ENCODE measurements at places on chromosomes 12 and 14.

DNA sequence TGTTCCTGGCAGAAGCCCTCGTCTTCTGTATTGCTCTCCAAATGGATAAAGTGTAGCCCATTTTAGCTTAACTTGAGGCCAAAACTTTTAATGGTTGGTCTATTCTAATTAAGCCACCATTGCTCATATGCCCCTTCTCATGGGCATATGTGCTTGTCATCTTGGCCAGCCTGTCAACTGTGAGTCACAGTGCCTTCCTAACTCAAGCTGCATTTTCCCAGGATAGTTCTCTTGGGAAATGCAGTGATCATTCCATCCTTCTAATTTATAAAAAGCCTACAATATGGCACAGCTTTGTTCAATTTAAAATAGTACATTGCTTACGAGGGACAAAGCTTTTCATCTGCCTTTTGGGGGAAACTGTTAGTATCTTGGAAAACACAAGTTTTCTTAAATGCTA lies 6.6 kb downstream of the PTHLH start:
- peaks cover 29% of the 10 kb centered on the region for H3K27me3 ChIP-seq
- H3K27ac ChIP-seq: no peak overlapping the region
- H3K4me3 ChIP-seq: no peak overlapping the region
- peaks cover 20% of the 10 kb centered on the region for H3K4me1 ChIP-seq
- no peaks in the 10 kb centered on the region for H3K36me3 ChIP-seq

GRCh38 chr14:85399186-85399585 lies 130.8 kb upstream of the FLRT2 start:
- H3K27me3 ChIP-seq: no peaks in the 10 kb centered on the region
- H3K4me1 ChIP-seq: no peaks in the 10 kb centered on the region
- H3K4me3 ChIP-seq: no peak overlapping the region

GRCh38 chr14:90720832-90721231 lies 95.4 kb downstream of the TTC7B start:
- no peaks in the 10 kb centered on the region for H3K36me3 ChIP-seq
- H3K4me3 ChIP-seq: no peak overlapping the region
- DNase-seq: no peak
- H3K4me1 ChIP-seq: no peaks in the 10 kb centered on the region
- H3K27ac ChIP-seq: no peak overlapping the region
- no peaks in the 10 kb centered on the region for H3K27me3 ChIP-seq

GRCh38 chr12:116040402-116040801 lies 237.1 kb downstream of the MED13L start:
- H3K4me3 ChIP-seq: no peak overlapping the region
- H3K27ac ChIP-seq: no peak overlapping the region
- no peaks in the 10 kb centered on the region for H3K27me3 ChIP-seq
- DNase-seq: no peak
- H3K4me1 ChIP-seq: no peaks in the 10 kb centered on the region

DNA sequence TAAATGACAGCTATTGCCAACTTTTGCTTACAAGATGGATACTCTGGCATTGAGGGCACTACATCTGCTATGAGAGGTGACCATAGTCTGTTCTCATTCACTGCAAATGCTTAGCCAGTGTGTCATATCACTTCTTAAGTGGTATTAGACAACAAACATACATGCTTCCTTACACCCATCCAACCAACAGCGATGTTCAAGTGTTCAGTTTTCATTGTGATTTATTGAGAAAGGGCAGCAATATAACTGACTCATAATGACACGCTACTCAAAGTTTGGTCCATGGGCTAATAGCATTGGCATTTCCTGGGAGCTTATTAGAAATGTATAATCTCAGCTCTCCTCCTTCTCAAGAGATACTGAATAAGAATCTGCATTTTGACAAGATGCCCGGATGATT lies 181.7 kb downstream of the NPAS3 start:
- H3K27me3 ChIP-seq: no peaks in the 10 kb centered on the region
- H3K4me1 ChIP-seq: no peaks in the 10 kb centered on the region
- no peak overlapping the region for H3K4me3 ChIP-seq
- DNase-seq: no peak

DNA sequence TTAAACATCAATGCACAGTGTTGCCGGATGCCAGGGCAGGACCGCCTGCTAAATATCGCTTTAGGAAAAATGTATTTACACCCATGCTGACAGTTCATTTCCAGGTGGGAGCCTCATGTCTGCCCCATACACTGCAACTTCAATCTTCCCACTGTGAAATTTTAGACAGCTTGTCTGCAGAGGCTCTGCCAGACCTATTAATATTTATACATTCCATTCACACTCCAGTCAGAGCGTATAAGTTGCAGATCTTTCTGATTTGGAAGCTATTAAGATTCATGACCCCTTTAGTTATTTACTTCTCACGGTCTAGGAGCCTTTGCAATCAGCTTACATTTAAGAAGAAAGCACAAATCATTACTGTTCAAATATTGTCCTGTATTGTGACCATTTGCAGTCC lies 357.4 kb downstream of the ATP23 start:
- no peaks in the 10 kb centered on the region for H3K36me3 ChIP-seq
- H3K4me3 ChIP-seq: no peak overlapping the region
- H3K27ac ChIP-seq: no peak overlapping the region
- no peaks in the 10 kb centered on the region for H3K27me3 ChIP-seq
- no peak for DNase-seq
- no peaks in the 10 kb centered on the region for H3K4me1 ChIP-seq

GRCh38 chr12:110355073-110355472 lies 48.4 kb downstream of the ANAPC7 start:
- DNase-seq: no peak
- H3K4me1 ChIP-seq: peaks cover 3% of the 10 kb centered on the region
- no peak overlapping the region for H3K4me3 ChIP-seq
- H3K36me3 ChIP-seq: no peaks in the 10 kb centered on the region
- H3K27me3 ChIP-seq: no peaks in the 10 kb centered on the region

GRCh38 chr14:52413729-52414408 lies 99.8 kb downstream of the PTGER2 start:
- no peak overlapping the region for H3K4me3 ChIP-seq
- H3K36me3 ChIP-seq: no peaks in the 10 kb centered on the region
- peaks cover 14% of the 10 kb centered on the region for H3K4me1 ChIP-seq
- no peak overlapping the region for H3K27ac ChIP-seq
- DNase-seq: no peak
- no peaks in the 10 kb centered on the region for H3K27me3 ChIP-seq

DNA sequence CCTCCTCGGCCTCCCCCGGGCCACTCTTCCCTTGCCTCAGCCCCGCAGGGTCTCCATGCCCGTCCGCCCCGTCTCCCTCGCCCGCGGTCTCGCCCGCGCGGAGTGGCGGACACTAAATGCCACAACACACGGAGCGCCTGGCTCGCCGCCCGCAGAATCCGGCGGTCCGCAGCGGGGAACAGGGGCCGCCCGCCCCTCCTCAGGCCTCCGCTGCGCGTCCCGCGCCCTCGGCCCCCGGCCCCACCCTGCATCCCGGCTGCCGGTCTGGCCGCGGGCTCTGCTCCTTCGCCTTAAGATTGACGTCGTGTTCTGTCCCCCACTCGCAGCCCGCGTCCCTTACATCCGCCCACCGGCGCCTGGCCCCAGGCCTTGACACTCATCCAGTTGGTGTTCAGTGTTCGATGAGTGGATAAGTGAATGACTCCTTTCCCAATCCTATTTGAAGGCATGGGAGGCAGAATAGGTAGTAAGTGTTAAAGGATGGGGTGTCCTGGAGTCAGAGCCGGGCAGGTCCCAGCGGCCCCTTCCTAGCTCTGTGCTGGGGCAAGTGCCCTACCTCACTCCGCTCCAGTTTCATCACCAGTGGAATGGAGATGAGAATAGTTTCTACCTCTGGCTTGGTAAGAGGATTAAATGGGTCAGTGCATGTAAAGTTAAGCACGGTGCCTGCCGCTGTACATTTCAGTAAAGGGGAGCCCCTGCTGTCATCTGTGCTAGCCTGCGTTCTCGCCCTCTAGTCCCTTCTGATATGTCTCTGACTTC lies 622 bp downstream of the TECPR2 start:
- peaks cover 33% of the 10 kb centered on the region for H3K4me1 ChIP-seq
- no peak for DNase-seq
- no peaks in the 10 kb centered on the region for H3K27me3 ChIP-seq
- H3K4me3 ChIP-seq: peak overlapping the region; percentile 64
- peak overlapping the region; percentile 87 for H3K27ac ChIP-seq

DNA sequence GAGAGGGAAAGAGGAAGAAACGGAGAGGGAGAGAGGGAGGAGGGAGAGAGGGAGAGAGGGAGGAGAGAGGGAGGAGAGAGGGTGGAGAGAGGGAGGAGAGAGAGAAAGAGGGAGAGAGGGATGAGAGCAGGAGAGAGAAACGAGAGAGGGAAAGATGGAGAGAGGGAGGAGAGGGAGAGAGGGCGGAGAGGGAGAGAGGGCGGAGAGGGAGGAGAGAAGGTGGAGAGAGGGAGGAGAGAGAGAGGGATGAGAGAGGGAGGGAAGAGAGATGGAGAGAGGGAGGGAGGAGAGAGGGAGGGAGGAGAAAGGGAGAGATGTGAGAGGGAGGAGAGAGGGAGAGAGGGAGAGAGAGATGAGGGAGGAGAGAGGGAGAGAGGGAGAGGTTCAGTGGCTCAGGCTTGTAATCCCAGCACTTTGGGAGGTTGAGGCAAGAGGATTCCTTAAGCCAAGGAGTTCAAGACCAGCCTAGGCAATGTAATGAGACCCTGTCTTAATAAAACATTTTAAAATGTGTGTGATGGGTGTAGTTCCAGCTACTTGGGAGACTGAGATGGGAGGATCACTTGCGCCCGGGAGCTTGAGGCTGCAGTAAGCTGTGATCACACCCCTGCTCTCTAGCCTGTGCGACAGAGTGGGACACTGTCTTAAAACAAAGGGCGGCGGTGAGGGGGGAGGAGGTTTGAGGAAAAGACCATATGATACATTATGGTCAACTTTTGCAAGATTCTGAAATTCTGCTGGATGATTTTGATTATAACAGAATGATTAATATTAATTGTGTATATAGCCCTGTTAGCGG lies 21.3 kb upstream of the SNRPF start:
- H3K4me1 ChIP-seq: no peaks in the 10 kb centered on the region
- H3K36me3 ChIP-seq: no peaks in the 10 kb centered on the region
- no peak for DNase-seq
- no peak overlapping the region for H3K27ac ChIP-seq

DNA sequence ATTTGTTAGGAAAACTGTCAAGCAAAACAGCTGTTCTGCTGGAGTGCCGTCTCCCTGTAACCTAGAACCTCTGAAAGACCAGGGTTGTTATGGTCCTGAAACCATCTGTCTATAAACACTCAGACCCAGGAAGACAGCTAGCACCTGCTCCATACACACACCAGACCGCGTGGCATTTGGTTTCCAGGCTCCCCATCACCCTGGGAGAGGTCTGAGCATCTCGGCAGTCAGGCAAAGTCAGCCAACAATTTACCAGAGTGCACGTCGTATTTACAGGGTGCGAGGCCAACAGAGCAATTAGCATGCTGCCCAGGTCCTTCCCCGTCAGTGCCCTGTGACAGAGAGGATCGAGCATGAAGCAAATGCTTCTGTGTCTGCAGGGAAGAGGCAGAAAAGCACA lies 272.5 kb downstream of the SLC15A4 start:
- H3K36me3 ChIP-seq: no peaks in the 10 kb centered on the region
- DNase-seq: no peak
- H3K27me3 ChIP-seq: no peaks in the 10 kb centered on the region
- no peak overlapping the region for H3K4me3 ChIP-seq
- no peaks in the 10 kb centered on the region for H3K4me1 ChIP-seq
- no peak overlapping the region for H3K27ac ChIP-seq

DNA sequence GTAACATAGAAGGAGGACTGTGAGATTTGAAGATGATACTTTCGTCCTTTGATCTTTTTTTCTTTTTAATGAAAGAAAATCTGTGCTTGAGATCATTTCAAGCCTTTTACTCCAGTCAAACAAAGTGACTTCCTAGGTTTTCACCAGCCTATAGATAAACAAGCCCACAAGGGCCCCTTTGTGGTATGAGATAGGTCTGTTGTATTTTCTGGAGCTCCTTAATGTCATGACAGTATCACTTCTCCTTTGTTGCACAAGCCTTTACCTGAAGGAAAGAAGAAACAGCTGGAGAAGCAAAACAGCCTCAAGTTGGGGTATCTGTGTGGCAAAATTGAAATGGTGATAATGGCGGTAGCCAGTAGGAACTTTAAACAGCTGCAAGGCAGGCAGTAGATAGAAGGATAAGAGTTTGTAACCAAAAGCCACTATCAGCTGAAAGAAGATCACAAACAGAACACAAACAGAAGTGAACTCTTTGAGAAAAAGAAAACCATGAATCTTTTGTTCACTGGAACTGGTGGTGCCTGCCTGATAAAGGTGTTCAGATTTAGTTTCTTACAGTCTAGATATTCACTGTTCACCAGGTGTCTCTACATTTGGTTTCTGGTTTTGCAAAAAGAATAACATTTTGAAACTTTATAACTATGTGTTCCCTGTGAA lies 96.8 kb downstream of the LGR5 start:
- no peaks in the 10 kb centered on the region for H3K4me1 ChIP-seq
- DNase-seq: no peak
- no peak overlapping the region for H3K27ac ChIP-seq
- H3K4me3 ChIP-seq: no peak overlapping the region
- no peaks in the 10 kb centered on the region for H3K36me3 ChIP-seq

GRCh38 chr12:120265473-120266179 lies at the start of gene PXN:
TSS of gene PXN (minus strand) at chr12:120265730. CDS start at chr12:120265629, 101 bp downstream.
- H3K4me1 ChIP-seq: peaks cover 44% of the 10 kb centered on the region
- peak within 1 kb of the TSS; percentile 81 for H3K27ac ChIP-seq
- DNase-seq: peak; percentile 88

GRCh38 chr12:40032433-40033241 lies 73.2 kb downstream of the SLC2A13 start:
- H3K27me3 ChIP-seq: no peaks in the 10 kb centered on the region
- H3K27ac ChIP-seq: no peak overlapping the region
- no peak overlapping the region for H3K4me3 ChIP-seq
- H3K36me3 ChIP-seq: no peaks in the 10 kb centered on the region

GRCh38 chr14:64705381-64706118 lies 1.3 kb downstream of the PLEKHG3 start:
- peak overlapping the region; percentile 80 for H3K27ac ChIP-seq
- peak overlapping the region; percentile 17 for H3K4me3 ChIP-seq
- no peaks in the 10 kb centered on the region for H3K36me3 ChIP-seq
- no peaks in the 10 kb centered on the region for H3K27me3 ChIP-seq
- peaks cover 80% of the 10 kb centered on the region for H3K4me1 ChIP-seq

GRCh38 chr14:51666826-51667225 lies 15.1 kb downstream of the FRMD6 start:
- H3K4me3 ChIP-seq: no peak overlapping the region
- H3K27ac ChIP-seq: no peak overlapping the region
- H3K4me1 ChIP-seq: no peaks in the 10 kb centered on the region
- no peak for DNase-seq
- no peaks in the 10 kb centered on the region for H3K36me3 ChIP-seq
- H3K27me3 ChIP-seq: no peaks in the 10 kb centered on the region

Data from CD4-positive, alpha-beta memory T cell (primary cell).